ENCODE measurements at places on chromosomes 4 and X.

GRCh38 chr4:87052615-87053014 is 117.8 kb downstream of the AFF1 start:
- DNase-seq, result no peak

- no peak for DNase-seq
Observed at GRCh38 chrX:106734827-106735226, 8.3 kb downstream of the RNF128 start.

DNA sequence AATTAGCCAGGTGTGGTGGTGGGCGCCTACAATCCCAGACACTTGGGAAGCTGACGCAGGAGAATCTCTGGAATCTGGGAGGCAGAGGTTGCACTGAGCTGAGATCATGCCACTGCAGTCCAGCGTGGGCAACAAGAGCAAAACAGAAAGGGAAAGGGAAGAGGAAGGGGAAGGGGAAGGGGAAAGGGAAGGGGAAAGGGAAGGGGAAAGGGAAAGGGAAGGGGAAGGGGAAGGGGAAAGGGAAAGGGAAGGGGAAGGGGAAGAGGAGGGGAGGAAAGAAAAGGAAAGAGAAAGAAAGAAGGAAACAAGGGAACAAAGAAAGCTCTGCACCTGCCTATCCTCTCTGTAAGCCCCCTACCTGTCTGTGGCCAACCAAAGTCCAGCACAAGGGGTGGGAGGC is 35.2 kb downstream of the FAM53A start:
- no peak for DNase-seq

GRCh38 chr4:37138789-37139188 is 105.8 kb upstream of the NWD2 start:
- no peak for DNase-seq

DNA sequence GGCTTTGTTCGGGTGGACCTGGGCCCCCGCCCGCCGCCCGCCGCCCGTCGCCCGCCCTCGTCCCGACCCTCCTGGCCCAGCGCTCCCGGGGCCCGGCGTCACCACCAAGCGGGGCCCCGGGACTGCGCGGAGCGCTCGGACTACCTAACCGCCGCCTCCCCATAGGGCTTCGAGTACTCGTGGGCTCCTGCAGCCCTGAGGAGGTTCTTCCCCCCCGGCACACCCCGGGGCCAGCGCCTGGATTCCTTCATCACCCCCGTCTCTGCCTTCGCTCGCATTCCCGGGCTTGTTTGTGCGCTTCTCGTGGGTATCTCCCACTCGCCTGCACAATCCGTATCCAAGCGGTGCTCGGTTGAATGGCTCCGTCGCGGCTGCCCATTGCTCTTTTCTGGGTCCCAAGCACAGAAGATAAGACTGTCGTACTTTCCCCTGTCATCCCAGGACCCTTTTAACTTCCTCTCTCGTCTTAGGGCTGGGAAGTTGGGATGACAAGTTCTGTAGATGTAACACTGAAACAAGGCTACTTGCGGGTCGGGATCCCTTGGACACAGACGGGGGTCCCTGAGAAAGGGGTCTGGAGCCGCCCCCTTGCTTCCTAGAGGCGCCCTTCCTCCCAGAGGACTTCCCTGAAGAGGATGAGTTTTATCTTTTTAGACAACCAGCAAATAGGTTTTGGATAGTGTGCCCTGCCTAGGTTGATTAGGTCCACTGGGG is 565 bp downstream of the MOB1B start:
- DNase-seq, result no peak

GRCh38 chr4:15250021-15250441 is 177.8 kb upstream of the C1QTNF7 start:
- no peak for DNase-seq

GRCh38 chr4:95108883-95109421 is 351.2 kb downstream of the BMPR1B start:
- DNase-seq, result no peak

- DNase-seq, result no peak
Observed at GRCh38 chr4:965766-966134, 7.6 kb downstream of the DGKQ start.

DNA sequence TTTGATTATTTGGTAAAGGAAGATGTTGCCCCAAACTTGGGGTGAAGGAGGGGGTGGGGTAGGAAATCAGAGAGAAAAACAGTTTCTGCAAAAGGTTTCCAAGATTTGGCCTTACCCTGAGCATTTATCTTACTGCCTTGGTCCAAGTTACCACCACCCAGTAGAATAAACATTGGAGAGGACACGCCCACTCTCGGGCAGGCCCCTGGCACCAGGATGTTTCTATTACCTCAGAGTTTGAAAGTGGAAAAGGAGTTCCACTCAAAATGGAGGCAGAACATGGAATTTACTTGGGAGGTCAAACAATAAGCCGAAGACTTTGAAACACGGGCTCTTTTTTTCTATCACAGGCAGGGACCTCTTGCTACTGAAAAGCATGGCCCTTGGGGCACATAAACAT is 113.7 kb downstream of the CHRNA9 start:
- DNase-seq, result no peak

GRCh38 chrX:77275392-77275791 is 171.8 kb upstream of the FGF16 start:
- DNase-seq, result no peak

DNA sequence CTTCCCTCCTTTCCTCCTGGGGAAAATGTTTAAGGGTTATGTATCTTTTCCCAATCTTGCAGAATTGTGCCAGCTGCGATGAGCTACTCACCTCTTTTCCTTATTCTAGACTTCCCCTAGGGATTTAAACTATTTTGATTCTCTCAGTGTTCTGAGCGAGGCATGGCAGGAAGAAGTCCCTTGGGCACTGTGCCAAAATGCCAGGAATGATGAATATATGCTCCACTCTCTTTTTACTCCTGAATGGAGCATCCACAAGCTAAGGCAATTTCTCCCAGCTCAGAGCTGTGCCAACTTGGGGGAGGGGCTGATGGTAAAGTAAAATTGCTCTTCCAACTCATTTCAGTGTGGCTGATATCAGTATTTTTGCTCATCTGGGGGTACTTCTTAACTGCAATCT is 4.0 kb upstream of the C4orf17 start:
- no peak for DNase-seq

GRCh38 chrX:135345107-135345589 is 35.9 kb downstream of the ETDC start:
- DNase-seq, result no peak

- no peak for DNase-seq
Observed at GRCh38 chrX:129427267-129427666, 96.0 kb downstream of the SMARCA1 start.
